WTC11 (cell line): ENCODE measurements at places on chromosomes 4 and X. TPM values are rescaled to one million over a fixed set of nuclear protein-coding genes. Genes with fewer than 3 reads are reported as not detected.

Gene GATA1
- 0.25 to 0.27 TPM (median 0.26 TPM) in 3 replicates for total RNA-seq

Gene CLIC2
- total RNA-seq, result 0.66 to 1.3 TPM (median 1.1 TPM) in 3 replicates

Gene BGN
- 1.8 to 3.7 TPM (median 3.2 TPM) in 3 replicates for total RNA-seq

GRCh38 chrX:33045245-33045644, 166.1 kb downstream of the DMD start:
- DNase-seq, result no peak
- H3K27ac ChIP-seq, result no peak overlapping the region
- H3K36me3 ChIP-seq, result peaks cover 9% of the 10 kb centered on the region
- H3K27me3 ChIP-seq, result no peaks in the 10 kb centered on the region
- no peak overlapping the region for H3K4me3 ChIP-seq
- peaks cover 5% of the 10 kb centered on the region; the same call in 1 of the 2 replicates for H3K4me1 ChIP-seq

DNA sequence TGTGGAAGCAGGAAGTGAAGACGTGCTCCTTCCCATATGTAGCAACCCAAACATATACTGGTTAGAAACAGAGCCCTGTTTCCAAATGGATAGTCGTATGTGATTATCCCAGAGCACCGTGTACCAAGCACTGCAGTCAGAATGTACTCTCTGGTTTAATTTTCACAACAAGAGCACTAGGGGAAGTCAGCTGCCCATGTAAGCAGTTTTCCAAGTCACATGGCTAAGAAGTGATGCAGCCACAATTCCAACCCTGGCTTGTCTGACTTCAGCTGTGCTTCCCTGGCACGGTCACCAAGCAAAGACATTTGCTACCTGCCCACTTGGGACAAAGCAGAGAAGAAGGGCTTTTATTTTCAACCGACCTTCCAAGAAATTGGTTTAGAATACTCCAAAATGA, 28.2 kb upstream of the CEP135 start:
- peaks cover 7% of the 10 kb centered on the region for H3K4me1 ChIP-seq
- H3K36me3 ChIP-seq, result no peaks in the 10 kb centered on the region
- no peaks in the 10 kb centered on the region; the same call in 1 of the 2 replicates for H3K27me3 ChIP-seq
- H3K27ac ChIP-seq, result no peak overlapping the region

DNA sequence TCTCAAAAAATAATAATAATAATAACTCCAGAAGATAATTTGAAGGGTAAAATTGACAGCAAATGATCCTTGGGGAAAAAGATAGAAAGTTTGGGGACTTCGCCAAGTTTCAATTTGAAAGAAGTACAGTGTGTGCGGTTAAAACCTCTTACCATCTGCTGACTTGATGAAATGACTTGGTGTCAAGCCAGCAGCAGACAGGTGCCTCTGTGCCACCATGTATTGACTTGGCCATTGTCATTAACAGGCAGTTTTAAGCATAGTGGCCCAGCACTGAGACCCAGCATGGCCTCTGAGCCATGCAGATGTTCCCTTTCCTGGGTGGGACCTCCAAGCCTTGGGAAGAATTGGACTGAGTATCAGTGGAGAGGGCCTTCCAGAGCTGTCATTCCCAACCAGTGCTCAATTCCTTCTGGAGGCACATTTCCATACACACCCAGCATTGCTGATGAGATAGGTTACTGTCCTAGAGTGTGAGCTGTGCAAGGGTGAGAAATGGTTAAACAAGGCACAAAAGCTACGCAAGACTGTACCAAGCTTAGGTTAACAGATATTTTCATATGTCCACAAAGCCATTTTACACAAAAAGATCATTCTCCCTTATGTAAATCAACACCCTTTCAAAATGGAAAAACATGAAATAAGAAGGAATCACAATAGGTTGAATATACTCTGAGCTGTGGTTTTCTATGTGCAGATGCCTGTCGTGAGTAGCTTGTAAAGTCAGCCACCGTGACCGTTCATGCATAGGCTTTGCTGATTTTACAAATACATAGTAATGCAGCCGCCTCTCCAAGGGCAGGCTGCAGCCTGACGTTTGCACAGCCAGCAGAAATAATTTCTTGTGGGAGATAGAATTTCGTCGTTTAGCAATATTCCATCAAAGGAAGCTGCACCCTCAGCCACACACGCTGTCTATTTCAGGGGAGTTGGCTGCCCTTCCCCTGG, 59.4 kb upstream of the FBXW7 start:
- H3K36me3 ChIP-seq, result no peaks in the 10 kb centered on the region
- H3K27me3 ChIP-seq, result no peaks in the 10 kb centered on the region
- peaks cover 13% of the 10 kb centered on the region for H3K4me1 ChIP-seq
- no peak overlapping the region for H3K27ac ChIP-seq
- DNase-seq, result no peak
- H3K4me3 ChIP-seq, result no peak overlapping the region

DNA sequence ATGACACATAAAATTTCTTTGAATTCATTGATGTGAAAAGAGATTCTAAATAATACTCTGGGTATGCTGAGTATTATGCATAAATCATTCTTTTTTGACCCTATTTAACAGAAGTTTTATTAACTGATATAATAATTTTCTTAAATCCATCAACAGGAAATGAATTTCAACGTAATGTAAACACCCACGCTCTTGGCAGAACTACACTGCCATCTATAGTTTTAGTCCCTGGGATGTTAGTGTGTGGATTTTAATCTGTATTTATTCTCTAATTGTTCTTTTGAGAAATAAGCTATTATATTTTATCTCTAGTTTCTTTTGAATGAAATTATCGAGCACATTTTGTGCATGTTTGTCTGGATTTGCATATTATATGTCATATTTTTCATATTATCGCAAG, 666.8 kb upstream of the NDST4 start:
- H3K27ac ChIP-seq, result no peak overlapping the region
- H3K4me3 ChIP-seq, result no peak overlapping the region
- peaks cover 8% of the 10 kb centered on the region for H3K4me1 ChIP-seq

- no peak for DNase-seq
- H3K4me3 ChIP-seq, result no peak overlapping the region
- H3K27ac ChIP-seq, result no peak overlapping the region
- no peaks in the 10 kb centered on the region for H3K36me3 ChIP-seq
These were observed 23.5 kb downstream of the CHM start for GRCh38 chrX:86023811-86024210.

GRCh38 chrX:30831082-30831481, 58.0 kb downstream of the TAB3 start:
- H3K27me3 ChIP-seq, result no peaks in the 10 kb centered on the region
- peak overlapping the region; percentile 78 for H3K27ac ChIP-seq
- peak overlapping the region; percentile 41 for H3K4me3 ChIP-seq
- no peak for DNase-seq
- H3K36me3 ChIP-seq, result peaks cover 8% of the 10 kb centered on the region

GRCh38 chrX:101117701-101118100, 19.7 kb downstream of the CENPI start:
- H3K27ac ChIP-seq, result no peak overlapping the region
- peaks cover 32% of the 10 kb centered on the region for H3K36me3 ChIP-seq
- no peaks in the 10 kb centered on the region for H3K4me1 ChIP-seq
- no peaks in the 10 kb centered on the region for H3K27me3 ChIP-seq
- no peak for DNase-seq

- no peaks in the 10 kb centered on the region for H3K36me3 ChIP-seq
- no peak overlapping the region for H3K27ac ChIP-seq
- no peak for DNase-seq
These were observed 5.5 kb upstream of the ZXDB start for GRCh38 chrX:57586360-57586759.

GRCh38 chrX:84336646-84337045, 148.6 kb upstream of the RPS6KA6 start:
- no peaks in the 10 kb centered on the region for H3K27me3 ChIP-seq
- H3K27ac ChIP-seq, result no peak overlapping the region

DNA sequence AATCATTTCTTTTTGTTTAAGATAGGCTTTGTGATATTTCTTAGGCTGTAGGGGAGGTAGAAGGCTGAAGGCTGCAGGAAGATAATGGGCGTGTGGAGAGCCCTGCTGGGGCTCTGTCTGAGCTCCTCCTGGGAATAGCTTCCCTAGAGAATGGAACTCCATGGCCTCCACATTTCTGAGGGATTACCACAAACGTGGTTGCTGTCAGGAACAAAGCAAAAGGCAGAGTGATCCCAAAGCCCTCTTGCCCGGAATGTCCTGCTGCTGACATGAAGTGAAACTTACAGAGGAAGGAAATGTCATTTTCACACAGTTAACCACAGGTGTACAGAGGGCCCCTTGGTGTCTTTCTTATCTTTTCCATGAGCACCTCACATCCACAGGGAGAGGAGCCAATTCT, 89.3 kb downstream of the DDIT4L start:
- no peak overlapping the region for H3K27ac ChIP-seq
- H3K27me3 ChIP-seq, result no peaks in the 10 kb centered on the region; the same call in 1 of the 2 replicates
- DNase-seq, result no peak
- no peaks in the 10 kb centered on the region for H3K36me3 ChIP-seq
- H3K4me1 ChIP-seq, result peaks cover 22% of the 10 kb centered on the region
- H3K4me3 ChIP-seq, result no peak overlapping the region

GRCh38 chr4:135838889-135839288, 1637.3 kb upstream of the PABPC4L start:
- H3K27me3 ChIP-seq, result no peaks in the 10 kb centered on the region
- H3K27ac ChIP-seq, result no peak overlapping the region
- H3K36me3 ChIP-seq, result no peaks in the 10 kb centered on the region
- H3K4me3 ChIP-seq, result no peak overlapping the region

- H3K4me1 ChIP-seq, result peaks cover 8% of the 10 kb centered on the region
- H3K27ac ChIP-seq, result no peak overlapping the region
- no peak for DNase-seq
- peak overlapping the region; percentile 72 for H3K4me3 ChIP-seq
These were observed 1.1 kb downstream of the LDOC1 start for GRCh38 chrX:141175786-141176185.
